ENCODE measurements at places on chromosomes 4 and X.

GRCh38 chr4:41069838-41070237 is 144.5 kb downstream of the APBB2 start:
- DNase-seq = peak; percentile 56

DNA sequence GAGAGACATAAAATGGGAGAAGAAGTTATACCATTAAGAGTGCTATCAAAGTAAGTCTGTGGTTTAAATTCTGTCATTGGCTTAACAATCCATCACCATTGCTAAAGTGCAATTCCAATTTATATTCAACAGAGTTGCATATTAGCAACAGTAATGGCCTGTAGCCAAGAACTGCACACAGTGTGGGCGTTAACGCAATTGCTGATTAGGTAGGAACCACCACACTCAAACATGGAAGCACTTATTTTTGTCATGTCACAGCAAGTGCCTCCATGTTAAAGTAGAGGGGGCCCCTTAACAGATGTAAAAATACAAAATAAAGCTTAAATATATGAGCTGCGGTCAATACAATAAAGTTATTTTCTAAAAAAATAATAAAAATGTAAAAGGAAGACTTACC is 10.8 kb downstream of the LARP7 start:
- DNase-seq = no peak

- DNase-seq = no peak
These were observed 466.4 kb downstream of the MAGEE1 start for GRCh38 chrX:76893930-76894329.

DNA sequence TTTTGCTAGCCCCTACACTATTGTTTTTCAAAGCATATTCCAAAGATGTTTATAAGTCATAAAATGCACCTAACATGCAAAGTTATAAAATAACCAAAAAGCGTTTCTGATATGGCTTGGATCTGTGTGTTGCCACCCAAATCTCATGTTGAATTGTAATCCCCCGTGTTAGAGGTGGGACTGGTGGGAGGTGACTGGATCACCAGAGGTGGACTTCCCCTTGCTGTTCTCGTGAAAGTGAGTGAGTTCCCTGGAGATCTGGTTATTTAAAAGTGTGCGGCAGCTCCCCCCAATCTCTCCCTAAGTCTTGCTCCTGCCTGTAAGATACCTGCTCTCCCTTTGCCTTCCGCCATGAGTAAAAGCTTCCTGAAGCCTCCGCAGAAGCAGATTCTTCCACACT is 22.8 kb upstream of the SORBS2 start:
- no peak for DNase-seq

- DNase-seq = no peak
These were observed 39.5 kb upstream of the RELL1 start for GRCh38 chr4:37725718-37726117.

DNA sequence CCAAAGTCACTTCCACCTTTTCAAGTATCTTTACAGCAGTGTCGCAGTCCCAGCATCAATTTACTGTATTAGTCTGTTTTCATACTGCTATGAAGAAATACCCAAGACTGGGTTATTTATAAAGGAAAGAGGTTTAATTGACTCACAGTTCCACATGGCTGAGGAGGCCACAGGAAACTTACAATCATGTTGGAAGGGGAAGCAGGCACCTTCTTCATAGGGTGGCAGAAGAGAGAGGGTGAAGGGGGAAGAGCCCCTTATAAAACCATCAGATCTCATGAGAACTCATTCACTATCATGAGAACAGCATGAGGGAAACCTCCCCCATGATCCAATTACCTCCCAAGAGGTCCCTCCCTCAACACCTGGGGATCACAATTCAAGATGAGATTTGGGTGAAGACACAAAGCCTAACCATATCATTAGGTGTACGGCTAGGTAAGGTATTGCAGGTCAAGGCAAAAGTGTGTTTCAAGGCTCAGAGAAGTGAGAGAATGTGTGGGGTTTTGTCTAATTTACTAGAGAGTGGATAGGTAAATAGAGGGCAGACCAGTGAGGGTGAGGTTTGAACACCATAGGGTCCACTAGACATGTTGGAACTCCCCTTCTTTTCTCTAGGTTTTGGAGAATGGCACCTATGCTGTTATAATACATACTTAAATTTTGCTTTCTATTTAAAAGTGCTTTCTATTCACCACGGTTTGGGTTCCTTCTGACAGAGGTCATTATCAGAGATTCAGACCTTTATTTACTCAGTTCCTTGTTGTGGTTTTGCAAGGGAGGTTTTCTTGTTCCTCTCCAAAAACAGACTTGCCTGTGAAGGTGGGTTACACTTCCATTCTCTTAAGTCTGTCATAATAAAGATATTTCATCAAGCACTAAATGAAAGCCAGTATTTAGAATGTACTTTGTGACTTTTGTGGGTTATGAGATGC is 186.6 kb downstream of the CPEB2 start:
- no peak for DNase-seq

GRCh38 chr4:39169426-39169825 is 12.9 kb upstream of the WDR19 start:
- no peak for DNase-seq

GRCh38 chr4:106032851-106033286 is 137.6 kb downstream of the NPNT start:
- no peak for DNase-seq

DNA sequence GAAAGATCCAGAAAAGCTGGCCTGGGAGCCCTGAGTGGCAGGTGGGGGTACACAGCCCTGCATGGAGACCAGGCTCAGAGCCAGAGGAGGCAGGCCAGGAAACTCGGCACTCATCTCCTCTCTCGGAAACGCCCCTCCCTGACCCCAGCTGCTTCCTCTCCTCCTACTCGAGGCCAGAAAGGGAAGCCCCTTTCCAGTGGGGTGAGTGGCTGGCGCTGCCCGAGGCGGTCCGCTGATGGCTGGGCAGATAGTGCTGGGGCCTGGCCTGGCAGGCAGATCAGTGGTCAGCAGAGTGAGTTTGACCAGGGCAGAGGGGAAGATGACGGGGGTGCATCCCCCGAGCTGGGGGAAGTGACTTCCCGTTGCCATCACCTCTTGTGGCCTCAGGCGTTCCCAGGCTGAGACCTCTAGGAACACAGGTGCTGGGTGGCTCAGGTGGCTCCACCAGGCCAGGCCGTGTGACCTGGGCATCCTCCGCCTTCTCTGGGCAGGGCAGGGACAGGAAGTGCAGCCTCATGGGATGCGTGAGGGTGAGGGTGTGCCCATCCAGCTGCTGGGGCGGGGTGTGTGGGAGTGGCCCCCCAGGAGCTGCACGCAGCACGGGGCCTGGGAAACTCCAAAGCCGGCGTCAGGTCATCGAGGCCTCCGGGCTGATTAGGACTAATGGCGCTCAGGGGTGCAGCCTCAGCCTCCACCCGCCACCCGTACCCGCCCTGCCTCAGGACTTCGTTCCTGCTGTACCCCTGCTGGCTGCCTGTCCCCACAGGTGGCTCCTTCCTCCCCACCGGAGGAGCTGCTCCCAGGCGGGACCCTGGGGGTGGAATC is 5.7 kb downstream of the SH3BP2 start:
- DNase-seq = no peak

GRCh38 chrX:44889824-44890223 is 16.8 kb downstream of the KDM6A start:
- DNase-seq = no peak

- no peak for DNase-seq
These were observed 69.9 kb downstream of the AMELX start for GRCh38 chrX:11363069-11363594.

DNA sequence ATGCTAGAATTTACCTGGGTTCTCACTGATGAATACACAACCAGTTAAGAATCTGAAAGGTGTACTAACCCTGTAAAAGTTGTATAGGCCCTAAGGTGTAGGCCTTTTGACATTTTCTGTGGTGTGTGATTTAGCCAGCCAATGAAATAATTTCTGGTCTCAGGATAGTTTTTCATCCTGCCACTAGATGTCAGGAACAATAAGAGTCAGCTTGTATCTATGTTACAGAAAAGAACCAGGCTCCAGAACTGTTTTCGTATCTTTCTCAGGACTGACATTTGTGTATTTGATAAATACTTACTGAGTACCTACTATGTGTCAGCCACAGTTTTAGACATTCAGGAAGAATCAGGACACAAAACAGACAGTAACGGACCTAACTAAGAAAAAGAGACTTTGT is 673.6 kb upstream of the TENM3 start:
- peak; percentile 45 for DNase-seq

DNA sequence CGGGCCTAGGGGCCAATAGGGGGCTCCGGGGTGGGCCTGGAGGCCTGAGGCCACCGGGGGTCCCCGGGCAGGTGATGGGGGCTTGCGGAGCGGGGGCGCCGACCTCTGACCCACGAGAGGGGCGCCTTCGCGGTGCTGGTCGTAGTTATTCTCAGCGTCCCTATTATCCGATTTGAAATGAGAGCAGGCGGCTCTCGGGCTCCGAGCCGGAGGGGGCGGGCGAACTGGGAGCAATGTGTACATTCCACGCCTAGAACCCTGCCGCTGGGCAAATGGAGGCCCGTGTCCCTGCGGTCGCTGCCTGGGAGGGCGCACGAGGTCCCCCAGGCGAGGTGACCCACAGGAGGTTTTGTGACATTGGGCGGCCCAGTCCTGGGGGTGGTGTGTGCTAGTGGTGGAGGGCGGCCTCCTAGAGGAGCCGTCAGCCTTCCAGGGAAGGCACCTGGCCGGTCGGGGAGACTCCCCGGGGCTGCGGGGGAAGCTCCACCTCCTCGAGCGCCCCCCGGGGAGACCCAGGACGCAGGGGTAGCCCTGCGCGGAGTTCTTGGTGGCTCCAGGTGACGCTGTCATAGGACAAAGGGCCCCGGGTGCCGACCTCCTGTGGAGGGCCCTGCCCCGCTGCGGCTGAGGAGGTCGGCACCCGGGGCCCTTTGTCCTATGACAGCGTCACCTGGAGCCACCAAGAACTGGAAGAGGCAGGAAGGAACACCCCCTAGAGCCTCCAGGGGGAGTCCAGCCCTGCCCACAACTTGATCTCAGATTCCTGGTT is 102.6 kb upstream of the PRKX start:
- DNase-seq = peak; percentile 76

DNA sequence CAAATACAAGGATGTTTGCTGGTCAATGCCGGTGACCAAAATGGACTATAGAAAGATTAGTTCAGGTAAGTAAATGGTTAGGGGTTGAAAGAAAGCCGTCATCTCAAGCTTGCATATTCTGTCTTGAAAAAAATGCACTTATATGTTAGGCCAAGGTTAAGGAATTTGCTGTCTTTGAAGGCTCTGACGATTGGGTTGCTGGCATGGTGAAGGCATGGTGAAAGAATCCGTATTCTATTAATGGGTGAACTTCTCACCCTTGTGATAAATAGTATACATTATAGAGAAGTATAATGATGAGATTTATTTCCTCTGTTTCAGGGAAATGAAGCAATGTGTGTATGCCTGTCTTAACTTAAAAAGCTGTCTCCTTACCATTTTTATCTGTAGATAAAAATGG is 132.6 kb downstream of the ADGRL3 start:
- no peak for DNase-seq

GRCh38 chr4:78567500-78568060 is 16.0 kb downstream of the ANXA3 start:
- no peak for DNase-seq

- peak; percentile 45 for DNase-seq
These were observed 34.3 kb downstream of the TRMT44 start for GRCh38 chr4:8474856-8475255.

DNA sequence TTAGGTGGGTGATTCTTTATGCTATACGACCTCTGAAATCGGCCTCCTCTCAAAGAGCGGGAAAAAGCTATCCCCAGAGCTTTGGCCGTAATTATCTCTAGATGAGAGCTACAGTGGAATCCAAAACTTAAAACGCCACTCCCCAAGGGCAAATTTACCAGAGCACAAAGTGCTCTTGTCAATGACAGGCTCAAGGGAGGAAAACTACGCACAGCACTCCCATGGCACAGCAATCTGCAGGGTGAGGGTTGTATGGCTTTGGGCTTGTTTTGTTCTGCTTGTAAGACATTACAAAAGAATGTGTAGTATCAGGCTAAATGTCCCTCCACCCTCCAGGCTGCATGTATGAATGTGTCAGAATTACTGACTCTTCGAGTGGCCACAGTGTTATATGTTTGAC is 44.0 kb downstream of the ARHGEF6 start:
- no peak for DNase-seq

GRCh38 chrX:120463241-120463640 is 5.9 kb downstream of the LAMP2 start:
- DNase-seq = no peak

- DNase-seq = no peak
These were observed 110.8 kb upstream of the ATP8A1 start for GRCh38 chr4:42767669-42768068.

DNA sequence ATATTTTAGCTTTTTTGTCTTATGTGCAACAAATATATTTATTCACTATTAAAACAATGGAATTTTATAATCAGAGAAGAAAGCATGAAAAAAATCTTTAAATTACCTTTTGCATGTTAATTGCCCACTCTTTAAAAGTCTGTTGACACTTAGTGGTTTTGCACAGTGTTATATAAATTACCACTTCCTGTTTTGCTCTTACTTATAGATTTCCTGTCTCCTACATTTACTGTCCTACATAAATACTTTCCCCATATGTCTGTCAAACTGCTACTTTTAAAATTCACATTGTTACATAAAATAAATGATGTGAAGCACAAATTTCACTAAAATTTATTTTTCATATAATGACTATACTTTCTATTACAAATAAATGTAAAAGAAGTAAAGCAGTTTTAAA is 161.1 kb upstream of the NDST4 start:
- no peak for DNase-seq

DNA sequence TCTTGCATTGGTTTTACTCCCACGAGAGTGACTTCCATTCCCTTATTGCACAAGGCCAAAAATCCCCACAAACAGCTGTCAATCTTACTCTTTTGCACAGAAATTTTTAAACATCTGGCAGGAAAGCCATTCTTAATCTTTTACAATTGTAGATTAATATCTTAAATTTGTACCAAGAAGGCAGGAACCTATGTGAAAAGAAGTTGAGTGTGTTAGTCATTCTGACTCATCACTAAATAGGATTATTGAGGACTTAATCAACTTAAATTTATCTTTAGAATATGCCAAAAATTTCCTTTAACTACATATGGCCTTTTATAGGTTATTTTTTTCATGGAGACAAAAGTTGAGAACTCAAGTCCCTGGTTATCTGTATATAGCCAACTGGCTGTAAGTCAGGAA is 49.0 kb upstream of the VEGFC start:
- no peak for DNase-seq

DNA sequence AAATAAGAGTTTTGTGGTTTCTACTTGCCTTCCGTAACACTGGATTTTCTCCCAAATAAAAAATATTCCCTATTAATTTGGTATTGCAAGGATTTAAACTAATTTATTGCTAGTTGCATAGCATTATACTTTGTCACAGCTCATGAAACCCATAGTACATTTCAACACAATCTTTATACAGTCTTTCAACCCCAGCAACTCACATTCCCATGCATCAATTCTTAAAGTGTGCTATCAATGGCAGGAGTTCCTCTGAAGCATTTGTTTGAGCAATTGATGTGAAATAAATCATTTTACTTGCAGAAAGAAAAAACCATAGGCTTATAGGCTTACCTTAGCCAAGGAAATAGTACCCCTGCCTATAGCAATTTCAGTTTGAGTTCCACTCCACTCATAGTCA is 251.9 kb downstream of the PAPSS1 start:
- DNase-seq = no peak
